Activated CD4-positive, CD25-positive, alpha-beta regulatory T cell treated with anti-CD3 and anti-CD28 coated beads, Interleukin-2, amount 50 U/mL, for 24 hours (primary cell): ENCODE measurements at places on chromosomes 11 and 22.

DNA sequence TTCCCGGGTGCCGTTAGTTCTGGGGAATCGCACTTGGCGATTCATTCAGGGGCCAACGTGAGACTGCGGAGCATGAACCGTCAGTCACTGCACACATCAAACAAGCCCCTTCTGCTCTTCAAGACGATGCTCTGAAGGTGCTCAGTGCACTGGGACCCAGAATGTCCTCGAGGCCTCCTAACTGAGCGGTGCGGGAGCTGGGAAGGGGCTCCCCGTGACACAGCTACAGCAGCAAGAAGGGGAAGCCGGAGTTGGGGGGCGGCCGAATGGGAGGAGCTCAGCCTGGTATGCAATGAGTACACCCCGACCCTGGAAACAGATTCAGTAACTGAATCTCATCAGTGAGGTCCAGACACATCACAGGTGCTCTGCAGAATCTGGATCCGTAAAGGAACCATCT lies 150.8 kb downstream of the SHANK2 start:
- ATAC-seq, result no peak

GRCh38 chr22:27809700-27810608 lies 8.4 kb upstream of the MN1 start:
- no peak for ATAC-seq

DNA sequence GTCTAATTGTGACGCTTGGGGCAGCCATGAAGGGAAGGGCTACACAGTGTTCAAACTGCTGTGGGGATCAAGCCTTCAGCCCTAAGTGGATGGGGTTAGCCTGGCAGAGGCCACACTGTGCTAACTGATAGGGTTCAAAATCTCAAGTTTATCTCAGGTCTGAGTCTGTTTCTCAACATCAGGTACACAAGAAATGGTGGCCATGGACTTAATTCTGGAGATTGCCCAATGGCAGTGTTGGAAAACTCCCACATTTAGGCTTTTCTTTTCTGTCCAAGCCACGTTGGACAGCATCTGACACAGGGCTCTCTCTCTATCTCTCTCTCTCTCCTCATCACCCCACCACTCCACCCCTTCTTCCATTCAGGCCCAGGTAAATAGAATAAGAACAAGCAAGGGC lies 10.9 kb upstream of the DGAT2 start:
- ATAC-seq, result no peak

DNA sequence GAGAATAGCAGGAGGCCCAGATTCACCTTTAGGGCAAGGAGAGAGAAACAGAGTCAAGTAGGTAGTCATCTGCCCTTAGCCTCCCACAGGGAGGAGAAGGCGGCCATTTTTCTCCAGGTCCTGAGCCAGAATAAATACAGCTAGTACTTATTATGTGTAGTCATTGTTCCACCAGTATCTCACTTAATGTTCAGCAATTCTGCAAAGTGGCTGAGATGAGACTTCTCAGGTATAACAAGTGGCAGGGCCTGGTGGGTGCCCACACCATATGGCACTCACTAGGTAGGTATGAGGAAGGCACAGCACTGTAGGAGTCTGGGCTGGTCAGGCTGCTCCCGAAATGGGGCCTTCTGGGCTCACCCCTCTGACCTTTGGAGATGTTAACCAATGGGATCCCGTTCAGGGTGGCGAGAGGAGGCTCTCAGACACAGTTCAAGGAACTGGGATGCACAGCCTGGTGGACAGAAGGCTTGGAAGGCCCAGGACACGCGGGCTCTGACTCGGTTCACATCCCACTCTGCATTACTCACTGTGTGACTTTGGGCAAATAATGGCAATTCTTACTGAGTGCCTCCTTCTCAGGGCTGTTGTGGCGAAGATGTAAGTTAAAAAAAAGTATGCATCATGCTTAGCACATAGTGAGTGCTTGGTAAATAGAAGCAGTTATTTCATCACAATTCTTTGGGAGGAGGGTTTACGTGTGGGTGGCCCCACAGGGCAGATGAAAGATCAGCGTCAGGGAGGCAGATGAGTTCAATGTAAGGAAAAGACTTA lies 25.1 kb downstream of the RTN4RL2 start:
- ATAC-seq, result peak; percentile 14

DNA sequence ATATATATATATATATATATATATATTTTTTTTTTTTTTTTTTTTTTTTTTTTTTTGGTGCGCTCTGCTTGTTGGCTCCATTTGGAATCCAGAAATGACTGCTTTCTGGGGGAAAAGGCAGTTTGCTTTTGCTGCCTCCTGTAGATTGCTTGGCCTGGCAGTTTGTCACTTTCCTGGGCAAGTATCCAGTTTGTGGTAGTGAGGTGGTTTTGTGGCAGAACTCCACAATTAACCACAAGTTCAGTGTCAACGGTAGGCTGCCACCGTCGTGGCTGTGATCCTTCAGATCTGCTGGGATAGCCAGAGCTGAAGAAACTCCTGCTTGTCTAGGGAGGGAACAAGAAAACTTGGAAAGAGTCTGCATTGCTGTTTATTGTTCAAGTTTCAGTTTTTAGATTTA lies 5.0 kb upstream of the PDE3B start:
- ATAC-seq, result no peak

DNA sequence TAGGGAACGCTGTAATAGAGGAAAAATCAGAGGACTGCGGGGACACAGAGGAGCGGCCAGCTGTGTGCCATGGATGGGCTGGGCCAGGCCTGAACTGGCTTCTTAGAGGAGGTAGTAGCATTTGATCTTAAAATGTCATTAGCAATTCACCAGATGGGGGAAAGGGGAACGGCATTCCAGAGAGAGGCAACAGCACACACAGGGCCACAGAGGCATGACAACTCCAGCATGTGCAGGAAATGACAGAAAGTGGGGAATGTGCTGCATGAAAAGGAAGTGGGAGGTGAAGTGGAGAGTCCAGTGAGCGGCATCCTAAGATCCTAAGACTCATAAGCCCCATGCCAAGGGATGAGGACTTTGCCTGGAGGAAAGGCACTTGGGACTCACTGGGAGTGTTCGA lies 69.0 kb downstream of the UBASH3B start:
- ATAC-seq, result no peak

DNA sequence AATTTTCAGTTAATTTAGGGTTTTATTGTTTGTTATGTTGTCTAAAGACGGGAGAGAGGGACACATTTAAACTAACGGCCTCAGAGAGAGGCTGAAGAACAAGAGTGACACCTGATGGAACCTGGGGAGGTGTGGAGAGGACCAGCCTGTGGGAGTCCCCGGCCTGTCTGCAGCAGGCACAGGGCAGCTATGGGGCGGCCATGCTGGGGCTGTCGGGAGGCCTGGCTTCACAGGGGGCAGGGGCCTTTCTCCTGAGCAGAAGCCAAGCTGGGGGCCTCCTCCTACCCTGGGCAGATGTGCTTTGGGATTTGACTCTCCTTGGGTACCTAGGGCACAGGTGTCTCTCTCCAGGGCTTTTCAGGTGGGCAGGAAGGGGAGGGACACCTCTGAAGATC lies 21.9 kb downstream of the RELT start:
- ATAC-seq, result no peak

- no peak for ATAC-seq
Observed at GRCh38 chr11:7473717-7474116, 11.6 kb upstream of the OLFML1 start.

DNA sequence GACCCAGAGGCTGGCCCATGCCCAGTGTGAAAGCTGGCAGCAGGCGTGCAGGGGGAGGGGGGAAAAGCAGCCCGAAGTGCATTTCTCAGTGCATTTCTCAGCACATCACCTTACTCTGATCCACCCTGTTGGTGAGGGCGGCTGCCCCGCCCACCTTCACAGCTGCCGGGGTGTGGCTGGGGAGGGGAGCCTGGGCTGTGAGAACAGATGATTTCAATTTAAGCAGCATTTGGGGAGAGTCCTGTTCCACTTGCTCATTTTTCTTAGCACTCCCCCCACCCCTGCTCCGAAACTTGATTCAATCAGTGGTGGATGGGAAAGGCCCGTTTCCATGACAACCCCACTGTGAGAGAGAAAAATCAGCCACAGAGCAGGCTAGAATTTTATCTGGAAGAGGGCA lies 84.8 kb downstream of the SNX19 start:
- ATAC-seq, result no peak

- no peak for ATAC-seq
Observed at GRCh38 chr22:46514592-46515207, 22.7 kb downstream of the CELSR1 start.

DNA sequence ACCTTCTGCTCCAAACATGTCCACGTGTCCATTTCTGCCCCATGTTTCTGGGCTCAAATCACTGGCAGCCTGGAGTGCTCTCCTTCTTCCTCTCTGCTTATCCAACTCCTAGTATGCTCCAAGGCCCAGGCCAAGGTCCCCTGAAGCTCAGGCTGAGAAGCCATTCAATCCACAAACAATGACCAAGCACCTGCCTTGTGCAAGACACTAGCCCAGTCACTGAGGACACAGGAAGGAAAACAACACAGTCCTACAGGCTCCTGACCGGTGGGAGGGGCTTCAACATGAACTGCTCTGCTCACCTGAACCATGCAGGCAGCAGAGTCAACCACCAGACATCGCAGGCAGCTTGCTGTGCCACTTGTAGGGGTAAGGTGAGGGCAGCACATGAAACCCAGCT lies 93.6 kb downstream of the RPL27A start:
- ATAC-seq, result no peak

DNA sequence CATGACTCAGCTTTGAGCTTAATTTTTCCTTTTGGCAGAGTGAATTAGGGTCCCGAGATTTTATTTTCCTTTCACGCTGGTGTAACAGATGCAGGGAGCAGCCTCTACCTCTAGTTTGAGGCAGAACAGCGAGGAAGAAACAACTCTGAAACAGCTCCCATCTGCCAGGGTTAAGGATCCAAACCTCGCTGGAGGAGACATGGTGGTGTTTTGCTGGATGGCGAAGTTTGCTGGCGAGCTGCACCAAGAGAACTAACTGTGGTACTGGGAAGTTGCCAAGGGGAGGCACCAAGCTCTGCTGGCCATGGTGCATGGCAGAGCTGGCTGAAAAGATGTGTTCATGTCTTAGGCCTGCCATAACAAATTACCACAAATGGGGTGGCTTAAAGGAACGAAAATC lies 7.6 kb upstream of the ALKBH3 start:
- ATAC-seq, result no peak

DNA sequence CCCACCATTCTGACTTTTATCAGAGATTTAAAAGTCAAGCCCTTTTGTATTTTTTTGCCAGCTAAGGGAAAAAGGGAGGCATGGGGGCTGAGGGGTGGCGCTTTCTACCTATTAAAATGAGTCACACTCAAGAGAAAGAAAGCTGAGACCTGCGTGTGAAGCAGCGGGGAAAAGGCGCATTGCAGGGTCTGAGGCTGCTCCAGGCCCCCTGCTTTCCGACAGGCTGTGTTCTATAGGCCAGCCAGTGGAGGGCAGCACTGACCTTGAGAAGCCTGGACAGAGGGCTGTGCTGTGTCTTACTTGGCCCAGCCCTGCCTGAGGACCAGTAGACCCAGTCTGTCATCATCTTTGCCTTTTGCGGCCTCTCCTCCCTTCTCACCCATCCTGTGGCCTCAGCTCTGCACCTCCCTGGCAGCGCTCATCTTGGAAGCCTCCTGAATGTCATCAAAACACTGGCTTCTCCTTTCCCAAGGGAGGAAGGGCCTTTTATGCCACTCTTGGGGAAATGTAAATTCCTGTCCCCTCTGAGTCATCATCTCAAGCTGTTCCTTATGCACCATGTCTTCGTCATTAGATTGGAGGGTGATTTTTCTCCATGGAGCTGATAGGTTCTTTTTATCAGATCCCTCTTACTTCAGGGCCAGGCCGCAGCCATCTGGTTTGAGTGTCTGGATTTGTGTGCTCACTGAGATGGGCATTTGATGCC lies 12.6 kb upstream of the MAPK8IP1 start:
- peak; percentile 28 for ATAC-seq

GRCh38 chr11:116725434-116726221 lies 47.2 kb downstream of the BUD13 start:
- ATAC-seq, result no peak
